Activated CD4-positive, alpha-beta T cell treated with anti-CD3 and anti-CD28 coated beads for 36 hours (primary cell): ENCODE measurements at places on chromosomes 7 and 10. TPM values are rescaled to one million over a fixed set of nuclear protein-coding genes. Genes with fewer than 3 reads are reported as not detected.
A peak's percentile ranks its signal among the peaks of the same experiment; 100 is the strongest.

C10orf62 gene
- total RNA-seq: not detected

DEPP1 gene
- total RNA-seq: 0.28 TPM

- no peak for DNase-seq
These were observed 201.8 kb downstream of the NSUN6 start for GRCh38 chr10:18449611-18450026.

DNA sequence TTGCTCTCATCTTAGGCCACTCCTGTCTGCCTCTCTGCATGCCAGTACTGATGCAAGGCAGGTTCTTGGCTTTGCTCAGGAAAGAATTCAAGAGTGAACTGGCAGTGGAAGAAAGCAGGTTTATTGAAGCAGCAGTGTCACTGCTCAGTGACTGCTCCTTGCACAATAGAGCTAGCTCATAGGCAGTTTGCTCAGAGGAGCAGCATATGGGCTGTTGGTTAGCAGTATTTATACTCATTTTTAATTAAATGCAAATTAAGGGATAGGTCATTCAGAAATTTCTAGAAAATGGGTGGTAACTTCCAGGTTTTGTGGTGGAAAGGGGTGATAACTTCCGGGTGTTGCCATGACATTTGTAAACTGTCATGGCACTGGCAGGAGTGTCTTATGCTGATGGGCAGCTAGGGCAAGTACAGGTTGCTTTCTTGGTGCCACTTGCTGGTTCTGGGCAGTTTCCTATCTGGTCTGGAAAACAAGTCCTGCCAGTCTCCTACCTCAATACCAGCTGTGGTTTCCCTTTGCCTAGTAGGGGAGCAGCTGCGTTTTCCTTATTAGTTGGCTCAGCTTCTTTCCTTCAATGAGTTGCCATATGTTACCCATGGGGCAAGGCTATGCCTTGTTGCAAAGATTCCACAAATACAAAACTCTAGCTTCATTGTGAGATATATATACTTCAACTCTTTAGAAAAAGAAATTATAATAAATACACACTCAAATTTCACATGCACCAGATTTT lies 64.8 kb upstream of the CALD1 start:
- DNase-seq: no peak

- DNase-seq: no peak
These were observed 34.2 kb downstream of the CHST12 start for GRCh38 chr7:2437537-2438148.

DNA sequence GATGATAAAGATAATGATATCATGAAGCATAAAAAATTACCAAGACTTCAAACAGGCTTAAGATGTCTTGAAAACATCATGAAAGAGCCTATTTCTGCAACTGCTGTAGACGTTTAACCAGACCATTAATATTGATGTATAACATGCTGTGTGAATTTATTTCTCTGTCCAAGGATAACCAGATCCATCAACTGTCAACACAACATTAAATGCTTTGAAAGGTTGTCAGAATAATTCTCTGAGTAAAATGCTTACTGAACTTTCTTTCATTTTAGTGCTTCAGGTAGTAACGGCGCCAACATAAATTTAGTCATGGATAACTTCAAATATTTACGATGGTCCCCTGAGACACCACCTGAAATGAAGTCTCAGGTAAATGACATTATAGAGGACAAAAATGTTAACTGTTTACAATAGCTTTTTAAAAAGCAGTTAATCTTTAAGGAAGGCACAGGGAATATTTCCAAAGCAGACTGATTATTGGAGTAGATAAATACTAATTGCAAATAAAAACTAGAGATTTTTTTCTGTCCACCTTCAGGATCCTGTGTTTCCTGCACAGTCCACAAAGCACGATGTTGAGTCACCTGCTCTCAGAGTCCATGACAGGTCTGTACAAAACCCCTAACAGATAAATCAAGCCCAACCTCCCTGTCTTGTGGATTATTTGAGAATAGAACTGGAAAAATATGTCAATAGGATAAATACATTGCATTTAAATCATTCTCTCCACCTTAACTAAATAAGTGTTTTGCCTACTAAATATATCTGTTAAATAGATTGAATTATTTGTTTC lies 1213.2 kb downstream of the XPNPEP1 start:
- no peak for DNase-seq

- DNase-seq: peak; percentile 55
These were observed 928 bp upstream of the CSTF2T start for GRCh38 chr10:51700228-51700817.

DNA sequence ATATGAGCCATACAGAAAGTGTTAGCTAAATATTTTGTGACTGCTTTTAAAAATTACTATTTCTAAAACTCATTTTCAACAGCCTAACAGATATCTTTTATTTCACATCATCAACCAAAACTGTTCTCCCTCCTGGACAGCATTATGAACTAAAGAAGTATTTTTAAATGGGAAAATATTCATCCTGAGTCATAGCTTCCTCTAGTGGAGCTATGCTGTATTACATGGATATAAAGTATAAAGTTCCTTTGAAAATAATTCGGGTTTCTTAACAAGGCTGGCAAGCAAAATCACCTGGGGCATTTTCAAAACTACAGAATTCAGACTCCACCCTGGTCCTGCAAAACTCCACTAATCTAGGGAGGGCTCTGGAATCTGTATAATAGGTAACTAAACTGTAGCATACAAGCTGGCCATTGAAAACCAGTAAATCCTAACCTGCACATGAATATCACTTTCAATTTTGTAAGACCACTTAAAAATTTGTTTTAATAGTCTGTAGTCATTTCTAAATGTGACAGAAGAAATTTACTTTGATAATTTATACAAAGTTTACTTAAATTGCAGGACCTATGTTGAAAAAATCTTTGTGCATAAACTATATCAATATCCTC lies 53.5 kb downstream of the SCIN start:
- no peak for DNase-seq

GRCh38 chr10:83333566-83333965 lies 805.7 kb upstream of the GHITM start:
- no peak for DNase-seq

DNA sequence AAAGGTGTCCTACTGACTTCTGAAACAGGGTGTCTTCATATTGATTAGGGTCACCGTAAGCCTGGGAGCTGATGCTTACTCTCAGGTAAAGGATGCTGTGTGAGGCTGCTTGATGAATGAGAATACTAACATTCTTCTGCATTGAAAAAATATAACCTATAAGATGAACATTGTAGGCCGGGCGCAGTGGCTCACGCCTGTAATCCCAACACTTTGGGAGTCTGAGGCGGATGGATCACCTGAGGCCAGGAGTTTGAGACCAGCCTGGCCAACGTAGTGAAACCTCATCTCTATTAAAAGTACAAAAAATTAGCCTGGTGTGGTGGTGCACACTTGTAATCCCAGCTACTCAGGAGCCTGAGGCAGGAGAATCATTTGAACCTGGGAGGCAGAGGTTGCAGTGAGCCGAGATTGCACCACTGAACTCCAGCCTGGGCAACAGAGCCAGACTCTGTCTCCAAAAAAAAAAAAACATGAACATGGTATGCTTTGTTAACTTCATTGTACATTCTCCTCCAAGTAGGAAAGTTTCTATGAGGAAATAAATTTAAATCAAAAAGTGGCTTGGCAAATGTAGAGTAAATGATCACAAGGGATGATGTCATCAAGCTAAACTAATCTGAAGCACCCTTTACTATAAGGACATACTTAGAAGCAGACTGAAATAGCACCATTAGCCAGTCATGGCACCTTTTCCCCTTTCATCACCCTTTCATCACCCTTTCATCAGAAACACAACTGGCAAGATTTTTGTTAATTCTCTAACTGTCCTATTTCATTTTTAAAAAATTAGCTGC lies 1.5 kb upstream of the BRAF start:
- DNase-seq: no peak

- no peak for DNase-seq
These were observed 35.6 kb downstream of the VPS41 start for GRCh38 chr7:38873433-38873832.

DNA sequence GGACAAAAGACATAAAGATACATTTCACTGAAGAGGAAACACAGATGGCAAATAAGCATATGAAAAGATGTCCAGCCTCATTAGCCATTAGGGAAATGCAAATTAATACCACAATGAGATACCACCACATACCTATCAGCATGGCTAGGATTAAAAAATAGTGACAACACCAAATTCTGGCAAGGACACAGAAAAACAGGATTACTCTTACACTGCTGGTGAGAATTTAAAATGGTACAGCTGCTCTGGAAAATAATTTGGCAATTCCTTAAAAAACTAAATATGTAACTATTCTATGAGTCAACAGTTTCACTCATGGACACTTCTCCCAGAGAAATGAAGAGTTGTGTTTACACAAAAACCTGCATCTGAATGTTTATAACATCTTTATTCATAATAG lies 121.1 kb downstream of the C10orf90 start:
- no peak for DNase-seq

GRCh38 chr10:10662716-10663408 lies 354.8 kb upstream of the CELF2 start:
- DNase-seq: no peak

- no peak for DNase-seq
These were observed 41.4 kb downstream of the EXOC4 start for GRCh38 chr7:133294234-133294633.

GRCh38 chr7:134737566-134738345 lies 41.7 kb upstream of the CALD1 start:
- DNase-seq: peak; percentile 60

DNA sequence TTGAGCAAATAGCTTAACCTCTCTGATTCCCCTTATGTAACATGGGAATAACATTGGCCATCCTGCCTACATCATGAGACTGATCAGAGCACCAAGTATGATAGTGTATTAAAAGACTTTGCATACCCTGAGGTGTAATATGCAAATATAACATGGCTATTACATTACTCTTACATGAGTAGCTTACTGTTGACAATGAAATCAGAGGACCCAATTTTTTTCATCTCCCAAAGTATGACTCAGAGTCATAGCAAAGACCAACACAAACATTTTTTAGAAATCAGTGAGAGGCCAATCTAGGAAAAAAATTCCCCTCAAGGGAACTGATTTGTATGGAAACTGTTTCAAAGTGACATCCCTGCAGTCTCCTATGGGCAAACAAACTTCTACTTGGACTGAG lies 47.0 kb upstream of the TMEM140 start:
- DNase-seq: no peak

DNA sequence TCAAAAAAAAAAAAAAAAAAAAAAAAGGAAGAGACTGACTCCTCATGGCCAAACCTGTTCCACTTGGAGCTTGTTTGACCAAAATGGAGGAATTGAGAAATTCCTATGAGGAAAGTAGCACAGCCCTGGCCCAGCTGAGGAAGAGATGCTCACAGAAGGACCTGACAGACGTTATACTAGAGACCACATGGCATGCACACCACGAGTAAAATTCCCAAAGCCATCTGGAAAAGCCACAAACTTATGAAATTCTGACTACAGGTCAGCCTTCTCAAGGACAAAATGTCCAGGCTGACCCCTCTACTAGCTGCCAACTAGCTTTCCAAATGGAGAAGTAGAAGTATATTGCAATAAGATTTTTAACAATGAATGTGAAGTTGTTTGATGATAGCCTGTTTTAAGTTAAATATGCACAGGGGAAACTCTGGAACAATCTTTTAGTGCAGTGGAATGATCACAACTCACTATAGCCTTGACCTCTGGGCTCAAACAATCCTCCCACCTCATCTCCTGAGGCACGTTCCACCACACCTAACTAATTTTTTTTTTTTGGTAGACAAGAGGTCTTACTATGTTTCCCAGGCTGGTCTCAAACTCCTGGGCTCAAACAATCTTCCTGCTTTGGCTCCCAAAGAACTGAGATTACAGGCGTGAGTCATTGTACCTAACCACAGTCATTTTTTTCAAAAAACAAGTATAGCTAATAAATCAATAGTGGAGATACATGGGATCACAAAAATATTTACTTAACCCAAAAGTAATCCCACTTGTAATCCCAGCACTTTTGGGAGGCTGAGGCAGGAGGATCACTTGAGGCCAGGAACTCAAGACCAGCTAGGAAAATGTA lies 75.7 kb downstream of the AKR1D1 start:
- DNase-seq: no peak

DNA sequence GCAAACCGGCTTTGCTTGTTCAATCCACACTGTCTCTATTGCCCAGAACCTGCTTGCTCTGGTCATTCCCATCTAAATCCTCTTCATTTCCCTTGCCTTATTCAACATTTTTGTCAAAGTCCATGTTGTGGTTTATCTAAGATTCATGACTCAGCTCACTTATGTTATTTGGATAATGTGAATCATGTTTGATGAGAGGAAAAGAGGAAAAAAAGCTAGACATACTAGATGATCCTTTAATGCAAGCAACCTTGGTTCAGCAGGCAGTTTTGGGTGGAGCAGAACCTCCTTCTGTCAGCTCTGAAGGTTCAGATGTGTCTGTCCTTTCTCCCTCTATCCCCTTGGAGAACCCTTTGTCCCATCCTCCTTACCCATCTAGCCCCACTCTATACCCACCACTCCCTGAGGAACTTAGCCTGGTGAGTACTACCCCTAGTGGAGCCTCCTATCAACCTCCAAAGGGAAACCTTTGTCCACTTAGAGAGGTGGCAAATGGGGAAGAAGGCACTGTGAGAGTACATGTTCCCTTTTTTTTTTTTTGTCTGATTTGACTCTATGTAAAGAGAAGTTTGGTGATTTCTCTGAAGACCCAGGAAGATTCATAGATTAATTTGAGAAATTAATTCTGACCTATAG lies 2.1 kb upstream of the SAMD9L start:
- DNase-seq: no peak

DNA sequence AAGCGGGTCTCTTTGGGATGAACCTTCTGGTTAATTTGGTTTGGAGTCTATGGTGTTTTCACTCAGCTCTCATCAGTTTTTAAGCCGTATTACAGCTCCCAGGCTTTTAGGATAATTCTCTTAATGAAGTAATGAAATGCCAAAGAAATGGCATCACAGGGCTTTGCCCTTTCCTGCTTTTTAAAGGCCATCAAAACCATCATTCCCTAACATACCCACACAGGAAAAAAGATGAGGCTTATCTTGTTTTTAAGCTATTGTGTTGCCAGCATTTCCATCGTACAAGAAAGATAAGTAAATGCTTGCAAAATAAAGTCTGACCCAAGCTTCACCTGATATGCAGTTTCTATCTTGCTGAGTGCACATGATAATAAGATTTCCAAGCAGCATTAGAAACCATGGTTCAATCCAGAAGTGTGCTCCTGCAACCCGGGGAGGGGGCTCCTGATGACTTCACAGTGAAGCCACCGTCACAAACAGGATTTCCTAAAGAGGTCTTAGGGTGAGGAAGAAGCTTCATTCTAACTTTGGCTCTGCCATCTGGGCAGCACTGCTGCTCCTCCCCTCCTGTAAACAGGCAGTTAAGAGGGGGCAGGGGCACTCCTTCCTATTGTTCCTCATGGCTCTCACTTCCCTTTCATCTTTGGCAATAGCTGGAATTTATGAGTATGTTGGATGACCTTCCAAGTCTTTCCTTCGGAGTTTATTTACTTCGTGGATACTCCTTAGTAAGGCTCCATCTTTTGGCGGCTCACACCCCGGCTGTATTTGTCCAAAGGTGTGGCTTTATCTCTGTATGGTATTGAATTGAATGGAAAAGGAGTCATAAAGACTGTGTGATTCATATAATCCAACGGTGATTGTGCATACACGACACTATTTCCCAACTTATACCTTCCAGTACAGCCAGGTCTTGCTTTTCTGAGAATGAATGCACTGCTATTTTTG lies 55.2 kb upstream of the FAM133B start:
- peak; percentile 69 for DNase-seq
